ENCODE measurements at places on chromosomes 3 and 15.

DNA sequence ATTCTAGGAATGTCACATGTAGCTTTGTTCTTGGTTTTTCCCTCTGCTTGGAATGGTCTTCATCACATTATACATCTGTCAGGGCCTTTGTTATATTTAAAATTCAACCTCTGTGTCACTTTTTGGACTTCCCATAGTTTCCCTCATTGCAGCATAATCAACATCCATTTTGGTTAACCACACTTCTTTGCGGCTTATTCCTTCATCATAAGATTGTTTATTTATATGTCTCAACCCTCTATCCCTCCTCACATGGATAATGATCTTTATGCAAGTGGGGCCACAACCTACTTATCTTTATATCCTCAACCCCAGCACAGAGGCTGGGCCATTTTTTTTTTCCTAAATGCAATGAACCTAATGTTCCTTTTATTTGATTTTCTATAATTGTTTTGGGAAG, 260.0 kb upstream of the THBS1 start:
- DNase-seq: no peak

DNA sequence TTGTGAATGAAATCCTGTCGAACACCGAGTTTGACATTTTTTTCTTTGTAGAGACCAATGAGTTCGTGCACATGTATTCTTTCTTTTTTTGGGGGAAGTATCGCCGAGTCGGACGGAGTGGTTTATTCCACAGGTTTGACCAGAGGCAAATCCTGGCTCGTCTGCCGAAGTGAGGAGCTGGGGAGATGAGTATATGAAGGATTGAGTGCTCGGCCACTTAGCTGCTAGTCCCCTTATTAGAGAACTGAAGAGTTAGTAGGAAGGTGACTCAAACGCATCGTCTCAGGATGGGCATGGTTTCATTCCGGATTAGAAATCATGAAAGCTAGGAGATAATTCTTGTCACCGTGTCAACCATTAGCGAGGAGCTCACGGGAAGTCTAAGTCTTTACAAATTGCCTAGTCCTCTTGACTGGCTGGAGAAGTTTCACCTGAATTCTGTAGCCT, 154.7 kb upstream of the GOLIM4 start:
- DNase-seq: no peak

DNA sequence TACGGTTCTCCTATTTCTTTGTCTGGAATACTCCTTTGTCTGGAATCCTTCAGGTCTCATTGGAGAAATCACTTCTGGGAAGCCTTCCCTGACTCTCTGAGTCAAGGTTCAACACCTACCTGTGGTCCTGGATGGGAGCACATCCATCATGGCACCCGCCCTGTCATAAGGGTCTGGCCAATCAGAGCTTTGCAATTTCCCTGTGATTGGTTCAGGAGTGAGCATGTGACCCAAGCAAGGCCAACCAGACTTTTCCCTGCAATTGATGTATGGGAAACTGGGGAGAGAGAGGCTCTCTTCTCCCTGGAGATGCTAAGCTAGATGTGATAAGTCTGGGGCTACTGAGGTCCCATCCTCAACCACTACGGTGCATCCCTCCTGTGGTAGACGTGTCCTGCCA, 8.1 kb downstream of the FAM3D start:
- DNase-seq: no peak

- no peak for DNase-seq
Measured at GRCh38 chr3:116179091-116179490, 266.2 kb downstream of the LSAMP start.

GRCh38 chr3:43417133-43417532, 130.8 kb downstream of the SNRK start:
- no peak for DNase-seq
